Airway epithelial cell (primary cell): ENCODE measurements at places on chromosomes 3 and 15. TPM values are rescaled to one million over a fixed set of nuclear protein-coding genes. Genes with fewer than 3 reads are reported as not detected.

Gene AHSG
- 0.28 TPM in 1 of 2 replicates, not detected in the other for total RNA-seq

Gene LDHAL6B
- total RNA-seq = not detected in 2 replicates

Gene ECE2
- not detected in 2 replicates for total RNA-seq

Gene MAP3K13
- total RNA-seq = 19.0 and 21.9 TPM in 2 replicates

Gene MINDY2
- total RNA-seq = 6.7 and 9.8 TPM in 2 replicates

Gene IL5RA
- not detected in 2 replicates for total RNA-seq

Gene PP2D1
- total RNA-seq = not detected in 2 replicates

Gene C3orf22
- not detected in 2 replicates for total RNA-seq

Gene TIGIT
- not detected in 2 replicates for total RNA-seq

Gene MAP6D1
- total RNA-seq = 3.7 and 4.2 TPM in 2 replicates

Gene PIERCE2
- total RNA-seq = 0.51 and 1.5 TPM in 2 replicates

Gene CCRL2
- not detected in 2 replicates for total RNA-seq

Gene ALDH1L1
- total RNA-seq = 2.9 and 4.8 TPM in 2 replicates

Gene LYSMD2
- 5.1 and 7.0 TPM in 2 replicates for total RNA-seq

Gene H1-8
- total RNA-seq = not detected in 2 replicates

Gene SLC22A14
- total RNA-seq = not detected in 2 replicates

Gene ANKRD63
- total RNA-seq = not detected in 2 replicates
